ENCODE measurements at places on chromosomes 6 and 20.

DNA sequence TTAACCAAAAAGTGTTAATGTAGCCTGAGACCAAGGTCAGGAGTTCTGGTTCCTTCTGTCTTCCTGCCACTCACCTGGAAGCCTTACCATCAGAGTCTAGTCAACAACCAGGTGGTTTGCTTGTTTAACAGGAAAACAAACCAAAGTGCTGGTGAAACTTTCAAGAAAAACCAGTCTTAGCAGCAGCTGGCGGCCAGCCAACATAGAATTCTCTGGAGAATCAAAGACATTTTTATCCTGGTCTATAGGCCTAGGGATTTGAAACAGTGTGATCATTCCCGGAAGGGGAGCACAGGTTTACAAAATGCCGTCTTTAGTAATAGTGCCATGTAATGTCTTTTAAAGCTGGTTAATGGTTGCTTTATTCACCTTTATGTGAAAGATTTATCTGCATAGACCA, 146.6 kb upstream of the AKIRIN2 start:
- DNase-seq: peak; percentile 58

DNA sequence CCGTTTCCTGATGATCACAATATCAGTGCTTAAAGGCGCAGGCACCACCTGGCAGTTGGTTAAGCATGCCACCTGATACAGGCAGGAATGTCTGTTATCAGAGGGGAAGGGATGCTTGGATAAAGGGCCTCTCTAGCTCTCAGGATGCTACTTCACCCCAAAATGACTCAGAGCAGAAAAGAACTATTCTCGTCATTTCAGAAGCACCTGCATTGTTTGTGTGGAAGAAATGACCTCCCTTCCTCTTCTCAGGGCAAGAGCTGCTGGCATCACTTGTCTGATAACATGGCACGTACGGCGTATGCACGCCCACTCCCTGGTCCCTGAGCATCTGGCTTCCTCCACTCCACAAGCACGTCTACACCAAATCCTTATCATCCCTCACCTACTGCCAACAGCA, 47.3 kb downstream of the ATP9A start:
- no peak for DNase-seq

DNA sequence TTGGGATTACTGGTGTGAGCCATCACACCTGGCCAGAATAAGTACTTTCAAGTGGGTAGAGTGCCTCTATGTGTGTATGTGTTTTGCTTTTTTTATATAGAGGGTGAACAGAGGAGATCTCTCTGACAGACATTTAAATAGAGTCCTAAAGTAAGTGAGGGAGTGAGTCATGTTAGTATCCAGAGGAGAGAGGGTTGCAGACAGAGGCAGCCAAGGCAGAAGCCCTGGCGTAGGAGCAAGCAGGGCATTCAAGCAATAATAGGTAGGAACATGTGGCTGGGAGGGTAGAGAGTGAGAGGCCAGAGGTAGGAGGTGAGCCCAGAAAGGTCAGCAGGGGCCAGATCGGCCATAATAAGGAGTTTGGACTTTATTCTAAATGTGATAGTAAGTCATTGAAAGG, 48.9 kb downstream of the PHF20 start:
- no peak for DNase-seq

DNA sequence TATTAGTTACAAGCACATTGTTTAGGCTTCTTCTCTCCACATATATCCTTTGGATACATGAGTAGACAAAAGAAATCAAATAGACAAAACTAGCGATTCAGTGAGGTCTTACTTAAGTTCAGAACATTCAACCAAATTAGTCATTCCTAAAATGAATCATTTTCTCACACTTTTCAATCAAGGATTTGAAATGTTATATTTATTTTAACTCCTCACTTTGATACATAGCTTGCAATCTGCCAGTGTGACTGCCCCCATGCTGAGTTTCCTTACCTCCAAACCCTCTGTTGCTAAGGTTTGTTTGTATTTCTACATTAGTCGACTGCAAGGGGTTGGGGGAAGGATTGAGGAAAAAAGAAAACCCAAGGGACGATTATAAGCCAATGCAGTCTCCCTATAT, 3.5 kb upstream of the MOXD1 start:
- peak; percentile 31 for DNase-seq
